ENCODE measurements at places on chromosomes 2 and 18. TPM values are rescaled to one million over a fixed set of nuclear protein-coding genes. Genes with fewer than 3 reads are reported as not detected.

DNA sequence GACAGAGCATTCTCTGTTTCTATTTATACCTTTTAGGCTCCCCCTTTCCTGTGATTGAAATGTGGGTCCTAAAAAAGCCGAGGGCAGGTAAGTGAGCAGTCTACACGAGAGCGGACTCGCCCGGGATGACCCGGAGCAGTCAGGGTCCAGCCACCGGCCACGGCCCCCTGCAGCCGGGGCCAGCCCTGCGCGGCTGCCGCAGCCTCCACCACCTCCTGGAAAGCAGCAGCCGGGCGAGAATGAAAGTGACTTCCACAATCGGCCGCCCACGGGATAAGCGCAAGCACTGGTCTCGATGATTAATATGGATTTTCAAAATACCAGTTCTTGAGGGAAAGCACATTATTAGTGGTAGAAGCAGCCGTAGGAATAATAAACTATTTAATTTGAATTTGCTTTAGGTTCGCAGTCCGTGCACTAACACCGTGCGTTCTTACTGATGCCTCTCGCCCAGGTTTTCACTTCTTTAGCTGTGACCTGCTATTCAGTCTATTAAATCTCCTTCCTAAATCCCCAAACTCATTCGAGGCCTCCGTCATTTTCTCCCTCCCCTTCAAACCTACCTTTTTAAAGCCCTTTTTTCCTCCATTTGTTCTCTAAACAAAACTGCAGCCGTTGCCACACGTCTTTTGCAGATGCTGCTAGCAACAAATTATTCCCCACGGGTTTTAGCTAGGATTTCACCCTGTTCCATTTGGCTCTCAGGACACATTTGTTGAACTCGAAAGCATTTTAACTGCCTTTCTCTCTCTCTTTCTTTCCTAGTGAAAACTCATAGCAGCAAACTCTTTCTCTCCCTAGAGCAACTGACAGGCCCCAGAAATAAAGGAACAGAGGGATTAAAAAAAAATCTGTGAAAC, 1015.1 kb upstream of the PIK3C3 start:
- peak; percentile 34 for DNase-seq

GRCh38 chr18:45836242-45837205, 11.0 kb downstream of the SIGLEC15 start:
- peak; percentile 33 for DNase-seq

STON1 gene
- 36.7 TPM for total RNA-seq

GRCh38 chr2:41736586-41736985, 311.2 kb upstream of the PKDCC start:
- DNase-seq = no peak

- peak; percentile 75 for DNase-seq
Measured at GRCh38 chr2:179532863-179533278, 268.2 kb upstream of the SESTD1 start.

SANBR gene
- total RNA-seq = 47.3 TPM

- no peak for DNase-seq
Measured at GRCh38 chr18:36440614-36441013, 143.1 kb downstream of the FHOD3 start.

GRCh38 chr2:62698653-62699052, 6.9 kb upstream of the EHBP1 start:
- no peak for DNase-seq

LTBP1 gene
- total RNA-seq = 61.9 TPM

SLC8A1 gene
- total RNA-seq = 9.6 TPM

GRCh38 chr2:219537657-219538488, 5.7 kb downstream of the CHPF start:
- DNase-seq = no peak

DNA sequence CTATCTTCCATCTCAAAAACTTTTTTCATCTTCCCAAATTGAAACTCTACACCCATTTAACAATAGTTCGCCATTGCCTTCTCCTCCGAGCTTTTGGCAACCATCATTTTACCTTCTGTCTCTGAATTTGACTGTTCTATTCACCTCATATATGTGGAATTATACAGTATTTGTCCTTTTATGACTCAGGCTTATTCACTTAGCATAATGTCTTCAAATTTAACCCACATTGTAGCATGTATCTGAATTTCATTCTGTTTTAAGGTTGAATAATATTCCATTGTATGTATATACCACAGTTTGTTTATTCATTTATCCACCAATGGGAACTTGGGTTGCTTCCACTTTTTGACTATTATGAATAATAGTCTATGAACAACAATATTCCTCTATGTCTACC, 233.9 kb downstream of the GPD2 start:
- DNase-seq = no peak

CEBPZ gene
- total RNA-seq = 56.5 TPM

DNA sequence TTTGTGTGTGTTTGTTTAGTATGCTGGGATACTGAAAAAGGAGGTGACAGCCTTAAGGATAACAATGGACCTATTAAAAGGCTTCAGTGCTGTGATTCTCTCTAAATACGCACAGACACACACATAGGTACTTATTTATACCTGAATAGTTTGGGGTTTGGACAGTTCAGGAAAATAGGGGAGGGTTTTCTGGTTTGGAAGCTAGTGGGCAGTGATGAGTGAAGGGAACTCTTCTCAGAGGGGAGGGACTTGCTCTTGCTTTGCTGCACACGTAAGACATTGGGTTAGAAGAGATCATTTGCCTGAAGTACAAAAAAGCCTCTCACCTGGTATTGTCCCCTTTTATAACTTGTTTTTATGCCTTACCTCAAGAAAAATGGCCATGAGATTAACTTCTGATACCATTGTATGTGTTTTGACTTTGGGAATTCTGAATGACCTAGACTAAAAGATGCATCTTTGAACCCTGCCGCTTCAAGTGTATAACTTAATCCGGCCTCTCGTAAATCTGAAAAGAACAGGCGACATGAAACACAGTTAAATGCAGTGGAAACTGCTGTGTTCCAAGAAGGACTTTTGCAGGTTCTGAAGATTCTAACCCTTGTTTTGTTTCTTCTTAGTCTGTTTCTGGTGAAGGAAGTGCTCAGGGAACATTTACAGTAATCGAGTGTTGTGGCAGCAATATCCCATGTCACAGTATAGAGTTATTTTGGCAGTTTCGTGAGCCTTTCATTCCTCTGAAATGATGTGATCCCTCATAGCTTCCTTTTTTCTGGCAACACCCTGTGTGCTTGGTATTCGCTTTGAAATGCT, 2.5 kb downstream of the CRIM1 start:
- DNase-seq = peak; percentile 64

SMC6 gene
- total RNA-seq = 38.2 TPM

DNA sequence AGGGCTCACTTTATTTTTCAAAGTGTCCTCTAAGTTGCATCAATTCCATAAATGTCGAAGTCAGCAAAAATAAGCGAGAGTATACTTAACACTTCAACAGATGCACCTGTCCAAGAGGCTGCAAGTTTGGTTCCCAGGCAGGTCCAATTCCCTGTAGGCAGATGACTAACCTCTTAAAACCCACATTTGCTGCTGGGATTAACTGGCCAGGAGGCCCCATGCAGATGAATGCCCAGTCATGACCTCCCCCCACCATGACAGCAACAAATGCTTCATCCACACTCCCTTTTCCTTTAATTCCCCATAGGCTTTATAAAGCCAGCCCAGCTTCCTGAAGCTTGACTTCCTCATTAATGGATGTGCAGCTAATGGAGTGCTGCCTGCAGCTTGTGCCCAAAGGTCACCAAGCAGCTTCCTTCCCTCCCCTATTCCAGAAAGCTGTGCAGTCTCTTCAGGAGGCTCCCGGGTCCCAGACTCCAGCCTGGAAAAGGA, 35.7 kb downstream of the REEP1 start:
- DNase-seq = peak; percentile 39

GRCh38 chr2:73004889-73005596, 66.5 kb downstream of the SFXN5 start:
- no peak for DNase-seq

DNA sequence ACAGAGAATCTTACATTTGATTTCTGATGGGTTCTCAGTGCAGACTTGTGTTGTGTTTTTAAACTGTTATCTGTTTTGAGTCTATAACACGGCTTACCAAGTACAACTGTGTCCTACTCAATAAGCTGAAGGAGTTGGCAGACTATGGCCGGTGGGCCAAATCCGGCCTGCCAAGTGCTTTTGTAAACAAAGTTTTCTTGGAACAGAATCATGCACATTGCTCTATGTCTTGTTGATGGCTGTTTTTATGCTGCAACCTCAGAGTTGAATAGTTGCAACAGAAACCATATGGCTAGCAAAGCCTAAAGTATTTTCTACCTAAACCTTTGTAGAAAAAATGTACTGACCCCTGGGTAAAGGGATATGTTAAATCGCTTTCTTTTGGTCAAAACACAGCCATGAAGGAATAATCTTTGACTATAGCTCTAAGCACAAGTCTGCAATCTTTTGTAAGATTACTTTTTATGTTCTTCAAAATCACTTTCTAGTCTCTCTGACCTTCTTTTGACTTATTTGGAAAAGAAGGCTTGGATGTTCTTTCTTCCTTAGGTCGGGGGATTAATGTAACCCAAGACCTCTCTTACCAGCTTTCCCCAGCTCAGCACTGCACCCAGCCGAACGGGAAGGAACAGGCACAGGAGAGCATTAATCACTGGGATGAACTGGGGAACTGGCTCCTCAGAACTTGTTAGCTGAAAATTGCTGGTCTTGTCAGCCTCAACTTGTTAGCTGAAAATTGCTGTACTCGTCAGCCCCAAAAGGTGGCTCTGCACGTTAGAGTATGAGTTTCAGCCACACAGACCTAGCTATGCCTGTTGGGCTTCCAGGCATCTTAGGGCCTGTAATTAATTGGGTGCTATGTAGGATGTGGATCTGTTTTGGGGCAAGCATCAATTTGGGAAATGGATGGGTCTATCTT, 75.4 kb downstream of the CD8B2 start:
- peak; percentile 32 for DNase-seq

ARHGAP15 gene
- 5.9 TPM for total RNA-seq

DNA sequence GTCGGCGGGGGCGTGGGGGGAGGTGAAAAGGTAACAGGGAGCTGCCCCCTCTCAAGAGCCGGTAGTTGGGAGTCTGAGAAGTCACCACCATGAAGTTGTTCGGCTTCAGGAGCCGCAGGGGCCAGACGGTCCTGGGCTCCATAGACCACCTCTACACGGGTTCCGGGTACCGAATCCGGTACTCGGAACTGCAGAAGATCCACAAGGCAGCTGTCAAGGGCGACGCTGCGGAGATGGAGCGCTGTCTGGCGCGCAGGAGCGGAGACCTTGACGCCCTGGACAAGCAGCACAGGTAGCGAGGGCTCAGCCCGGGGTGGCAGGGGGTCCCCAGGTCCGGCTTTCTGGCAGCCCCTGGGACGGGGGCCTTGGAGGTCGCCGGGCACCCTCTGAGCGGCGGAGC, 47.1 kb upstream of the ZNF519 start:
- no peak for DNase-seq

GRCh38 chr2:89821455-89821945, 1130.0 kb downstream of the RPIA start:
- DNase-seq = no peak

ITGB6 gene
- total RNA-seq = not detected

- DNase-seq = peak; percentile 2
Measured at GRCh38 chr2:106745468-106745867, 140.5 kb downstream of the ST6GAL2 start.

DNA sequence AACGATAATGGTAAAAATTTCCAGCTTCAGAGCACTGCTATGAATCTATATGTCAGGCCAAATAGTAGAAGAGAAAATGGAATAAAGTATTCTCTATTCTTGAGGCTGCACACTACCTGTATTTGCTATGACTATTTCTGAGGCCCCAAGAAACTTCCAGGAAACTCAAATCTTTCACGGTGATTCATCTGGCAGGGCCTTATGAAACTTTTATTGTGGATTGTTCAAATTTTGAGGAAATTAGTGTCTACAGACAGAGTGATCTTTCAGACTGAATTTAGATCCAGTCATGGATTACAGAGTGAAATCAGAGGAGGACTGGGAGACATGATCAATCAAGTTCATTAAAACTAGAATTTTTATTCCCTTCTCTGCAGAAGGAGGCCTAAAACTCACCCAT, 4.1 kb upstream of the VSNL1 start:
- DNase-seq = no peak

DNA sequence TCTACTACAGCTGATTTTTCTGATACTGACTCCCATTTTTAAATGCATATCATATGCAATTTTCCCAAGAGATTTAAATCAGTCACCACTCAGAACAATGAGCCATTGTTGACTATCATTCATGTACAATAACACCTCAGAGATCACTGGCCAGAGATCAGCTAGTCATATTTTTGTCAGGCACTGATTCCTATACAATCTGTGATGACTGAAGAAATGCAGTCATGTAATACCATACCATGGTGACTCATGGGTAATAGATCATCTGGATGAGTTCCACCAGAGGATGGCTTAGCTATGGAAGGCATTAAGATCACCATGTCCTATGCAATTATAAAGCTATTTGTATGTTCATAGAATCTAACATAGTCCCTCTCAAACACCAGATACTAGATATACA, 285.7 kb upstream of the DCC start:
- no peak for DNase-seq

- no peak for DNase-seq
Measured at GRCh38 chr2:212915121-212915782, 236.2 kb downstream of the IKZF2 start.

DNA sequence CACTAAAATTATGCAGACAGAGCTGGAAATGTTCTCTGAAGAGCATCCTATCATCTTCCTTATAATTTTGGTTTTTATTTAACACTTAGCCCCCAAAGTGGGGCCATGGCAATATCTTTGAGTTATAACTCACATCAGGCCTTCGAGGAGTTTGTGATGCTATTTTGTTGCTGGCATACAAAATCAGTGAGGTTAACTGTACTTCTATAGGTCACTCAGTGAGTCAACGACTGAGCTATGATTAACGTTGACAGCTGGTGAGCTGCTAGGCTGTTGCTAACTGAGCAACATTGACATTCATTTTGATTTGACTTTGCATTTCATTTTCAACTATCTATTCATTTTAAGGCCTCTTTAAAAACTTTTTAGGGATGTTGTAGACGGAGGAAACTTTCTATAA, 50.0 kb downstream of the GPD2 start:
- DNase-seq = no peak

- peak; percentile 48 for DNase-seq
Measured at GRCh38 chr2:219737270-219737691, 109.9 kb downstream of the SLC4A3 start.

PROM2 gene
- total RNA-seq = 0.95 TPM

- DNase-seq = no peak
Measured at GRCh38 chr2:238881353-238882081, 33.6 kb downstream of the TWIST2 start.

GRCh38 chr18:43751203-43751602, 473.9 kb upstream of the SYT4 start:
- DNase-seq = no peak

- DNase-seq = no peak
Measured at GRCh38 chr2:29016504-29016903, 35.4 kb downstream of the TOGARAM2 start.

- DNase-seq = no peak
Measured at GRCh38 chr2:42801381-42801780, 9.0 kb upstream of the HAAO start.

KCNK3 gene
- total RNA-seq = not detected

- DNase-seq = peak; percentile 84
Measured at GRCh38 chr18:43846299-43846698, 569.0 kb upstream of the SYT4 start.

DNA sequence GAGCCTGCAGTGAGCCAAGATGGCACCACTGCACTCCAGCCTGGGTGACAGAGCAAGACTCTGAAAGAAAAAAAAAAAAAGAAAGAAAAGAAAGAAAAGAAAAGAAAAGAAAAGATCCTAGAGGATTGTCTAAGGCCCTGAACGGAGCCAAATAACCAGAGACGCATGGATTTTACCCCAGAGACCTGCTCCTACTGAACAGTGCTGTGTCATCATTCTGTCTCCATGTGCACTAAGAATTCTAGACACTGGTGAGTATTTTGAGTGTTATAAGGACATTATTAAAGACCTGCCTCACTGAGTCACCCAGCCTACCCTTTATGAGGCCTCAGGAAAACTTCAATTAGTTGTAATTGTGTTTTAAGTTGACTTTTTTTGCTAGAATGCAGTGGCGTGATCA, 61.9 kb upstream of the RIOK3 start:
- DNase-seq = no peak

Measured in neural progenitor cell (in vitro differentiated cells).